SJCRH30 (cell line): ENCODE measurements at places on chromosomes 3 and 15. TPM values are rescaled to one million over a fixed set of nuclear protein-coding genes. Genes with fewer than 3 reads are reported as not detected.

DNA sequence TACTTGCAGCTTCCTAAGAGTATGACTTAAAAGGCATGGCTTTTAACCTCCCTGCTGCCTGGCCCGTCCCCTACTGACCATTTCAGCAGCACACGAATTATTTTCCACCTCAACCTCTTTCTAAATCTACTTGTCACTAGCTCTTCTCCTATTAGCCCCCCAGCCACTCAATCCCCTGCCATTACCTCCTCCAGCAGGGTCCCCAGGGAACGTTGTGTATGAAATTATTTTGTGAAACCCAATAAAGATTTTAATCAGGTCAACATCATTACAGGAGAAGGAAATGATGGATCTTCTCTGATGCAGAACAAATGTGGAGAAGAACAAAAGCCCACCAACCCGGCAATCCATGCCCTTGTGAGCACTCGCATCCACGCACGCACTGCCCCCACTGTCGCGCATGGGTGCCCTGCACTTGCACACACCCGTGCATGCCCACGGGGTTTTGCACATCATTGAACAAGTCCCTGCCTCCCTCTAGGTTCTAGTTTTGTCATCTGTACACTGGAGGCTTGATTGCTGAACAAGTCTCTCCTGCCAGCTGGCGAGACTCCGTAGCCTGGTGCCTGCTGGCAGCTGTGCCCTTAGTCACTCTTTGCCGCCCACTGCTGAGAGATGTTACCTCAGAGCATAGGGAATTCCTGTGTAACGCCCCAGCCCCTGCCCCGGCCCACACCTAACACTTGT is 51.6 kb downstream of the LINGO1 start:
- no peak for DNase-seq

GRCh38 chr3:13206799-13207577 is 133.8 kb upstream of the IQSEC1 start:
- no peak for DNase-seq

GRCh38 chr15:42001236-42001635 is 19.6 kb downstream of the PLA2G4E start:
- no peak for DNase-seq

- DNase-seq = no peak
These were observed 311.9 kb downstream of the FOXP1 start for GRCh38 chr3:71271596-71271995.

DNA sequence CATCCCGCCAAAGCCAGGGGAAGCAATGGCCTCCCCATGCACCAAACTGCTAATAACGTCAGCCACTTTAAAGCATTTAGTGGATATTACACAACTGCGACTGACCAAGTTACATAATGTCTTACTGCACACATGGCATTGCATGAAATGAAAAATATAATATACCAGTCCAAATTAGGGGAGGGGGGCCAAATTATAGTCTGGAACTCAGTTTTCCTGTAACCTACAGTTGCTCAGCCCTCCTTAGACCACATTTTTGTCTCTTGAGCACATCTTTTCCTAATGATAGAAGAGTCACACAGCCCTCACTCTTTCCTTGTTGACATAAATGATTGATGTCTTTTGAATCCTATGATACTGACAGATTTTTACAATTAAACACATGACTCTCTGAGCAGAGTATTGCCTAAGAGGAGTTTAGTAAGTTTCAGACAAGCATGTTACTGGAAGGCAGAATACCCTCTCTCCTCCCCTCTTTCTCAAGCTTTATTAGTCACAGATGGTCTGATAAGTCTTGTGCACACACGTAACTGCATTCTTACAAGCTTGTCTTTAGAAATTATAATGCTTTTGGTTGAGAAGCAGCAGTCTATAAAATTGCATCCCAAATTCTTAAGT is 1.1 kb upstream of the PLD1 start:
- no peak for DNase-seq

DNA sequence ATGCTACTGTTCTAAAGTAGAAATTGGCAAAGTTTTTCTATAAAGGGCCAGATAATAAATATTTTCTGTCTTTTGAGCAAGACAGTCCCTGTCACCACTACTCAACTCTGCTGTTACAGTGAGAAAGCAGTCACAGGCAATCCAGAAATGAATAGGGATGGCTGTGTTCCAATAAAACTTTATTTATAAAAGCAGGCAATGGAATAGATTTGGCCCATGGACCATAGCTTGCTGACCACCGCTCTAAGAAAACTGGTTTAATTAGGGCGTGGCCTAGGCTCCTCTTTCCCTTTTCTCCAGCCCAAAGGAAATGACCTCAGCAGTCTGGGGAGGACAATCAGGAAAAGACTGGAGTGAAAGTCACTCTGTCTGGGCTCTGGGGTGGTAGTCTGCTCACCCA is 183.8 kb downstream of the MEGF11 start:
- DNase-seq = no peak

DNA sequence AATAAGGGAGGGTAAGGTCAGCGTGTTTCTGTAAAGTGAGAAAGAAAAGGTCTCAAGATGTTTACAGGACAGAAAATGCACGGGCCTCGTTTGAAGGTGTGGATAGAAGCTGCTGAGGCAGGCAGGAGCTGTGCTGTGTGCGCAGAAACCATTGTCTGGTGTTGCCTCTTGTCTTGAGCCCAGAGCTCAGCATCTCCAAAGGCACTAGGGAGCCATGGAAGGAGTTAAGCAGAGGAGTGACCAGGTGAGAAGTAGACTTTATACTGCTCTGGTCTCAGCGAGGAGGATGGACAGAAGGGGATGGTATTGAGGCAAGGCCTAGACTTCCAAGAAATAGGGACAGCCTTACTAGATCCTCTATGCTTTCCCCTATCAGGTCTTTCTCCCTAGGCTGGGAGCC is 13.0 kb downstream of the CAND2 start:
- DNase-seq = no peak

DNA sequence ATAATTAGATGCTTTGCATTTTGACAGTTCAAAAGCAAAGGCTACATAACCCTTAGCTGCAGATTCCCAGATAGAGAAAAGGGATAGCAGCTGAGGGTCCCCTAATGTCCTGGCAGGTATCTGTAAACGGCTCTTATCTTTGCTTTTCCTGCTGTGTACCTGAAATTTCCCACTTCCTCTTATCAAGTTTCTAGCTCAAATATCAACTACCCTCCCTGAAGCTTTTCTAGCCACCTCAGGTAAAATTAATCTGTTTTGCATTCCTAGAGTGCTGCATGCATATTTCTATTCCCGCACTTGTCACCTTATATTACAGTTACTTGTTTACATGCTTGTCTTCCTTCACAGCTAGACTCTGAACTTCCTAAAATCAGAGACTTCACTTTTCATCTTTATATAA is 55.6 kb upstream of the STXBP5L start:
- no peak for DNase-seq

GRCh38 chr15:37872661-37873060 is 61.8 kb upstream of the TMCO5A start:
- no peak for DNase-seq

DNA sequence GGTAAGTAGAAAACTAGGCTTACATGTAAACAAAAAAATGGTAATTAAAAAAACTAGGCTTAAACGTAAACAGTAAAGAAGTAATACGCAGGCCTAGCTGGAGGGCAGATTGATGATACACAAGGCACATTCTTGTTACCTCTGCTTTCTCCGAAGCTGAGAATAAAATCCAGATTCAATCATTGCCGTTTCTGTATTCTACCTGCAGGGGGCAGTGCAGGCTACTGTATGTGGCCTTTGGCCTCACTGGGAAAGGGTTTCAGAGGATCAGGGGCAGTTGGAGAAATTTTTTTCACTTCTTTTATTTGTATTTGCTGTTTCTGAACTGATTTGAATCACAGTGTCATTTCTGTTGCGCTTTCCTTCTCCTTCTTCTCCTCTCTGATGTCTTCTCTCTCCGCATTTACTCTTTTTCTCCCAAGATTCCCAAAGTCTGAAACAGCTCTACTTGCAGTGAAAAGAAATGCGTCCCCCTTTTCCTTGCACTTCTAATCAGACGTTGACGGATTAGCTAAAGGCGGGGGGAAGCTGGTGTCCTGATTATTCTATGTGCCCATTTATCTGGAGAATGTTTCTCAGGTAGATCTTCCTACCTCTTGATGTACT is 67.1 kb upstream of the MCTP2 start:
- peak; percentile 89 for DNase-seq

DNA sequence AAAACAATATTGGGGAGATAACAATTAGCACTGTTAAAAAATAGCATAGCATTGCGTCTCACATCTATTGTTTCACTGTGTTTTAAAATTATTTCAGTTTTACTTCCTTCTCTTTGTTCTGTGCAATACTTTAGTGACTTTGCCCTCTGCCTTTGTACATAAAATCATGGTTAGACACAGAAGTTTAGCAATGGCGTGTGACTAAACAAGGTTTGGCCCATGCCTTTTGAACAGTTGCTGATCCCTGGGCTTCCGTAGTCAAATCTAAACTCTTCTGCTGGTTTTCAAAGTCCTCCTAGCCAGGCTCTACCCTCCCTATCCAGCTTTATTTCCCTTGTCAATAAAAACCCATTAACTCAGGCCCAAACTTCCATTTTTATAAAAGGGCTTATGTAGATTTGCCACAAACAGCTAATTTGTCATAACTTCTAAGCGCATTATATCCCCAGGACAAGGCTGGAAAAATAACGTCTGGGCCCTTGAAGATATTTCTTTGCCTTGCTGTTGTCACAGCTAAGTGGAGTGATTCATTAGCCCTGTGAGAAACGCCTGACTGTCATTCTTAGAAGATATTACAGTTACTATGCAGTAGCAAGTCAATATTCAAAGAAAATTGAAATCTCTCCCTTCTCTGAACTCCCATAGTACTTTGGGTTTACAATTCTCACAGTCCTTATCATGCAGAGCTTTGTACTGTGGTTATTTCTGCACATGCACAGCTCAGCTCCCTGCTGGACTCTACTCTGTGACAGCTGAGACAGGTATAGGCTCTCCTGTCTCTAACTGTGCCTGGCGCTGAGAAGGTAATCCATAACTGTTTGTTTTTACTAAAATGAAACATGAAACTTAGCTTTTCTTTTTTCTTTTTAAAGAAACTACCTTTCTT is 123.4 kb upstream of the SLC24A5 start:
- no peak for DNase-seq

GRCh38 chr3:14440168-14440518 is 37.7 kb downstream of the SLC6A6 start:
- no peak for DNase-seq

- DNase-seq = peak; percentile 27
These were observed 5.5 kb upstream of the CD200 start for GRCh38 chr3:112327371-112327951.

DNA sequence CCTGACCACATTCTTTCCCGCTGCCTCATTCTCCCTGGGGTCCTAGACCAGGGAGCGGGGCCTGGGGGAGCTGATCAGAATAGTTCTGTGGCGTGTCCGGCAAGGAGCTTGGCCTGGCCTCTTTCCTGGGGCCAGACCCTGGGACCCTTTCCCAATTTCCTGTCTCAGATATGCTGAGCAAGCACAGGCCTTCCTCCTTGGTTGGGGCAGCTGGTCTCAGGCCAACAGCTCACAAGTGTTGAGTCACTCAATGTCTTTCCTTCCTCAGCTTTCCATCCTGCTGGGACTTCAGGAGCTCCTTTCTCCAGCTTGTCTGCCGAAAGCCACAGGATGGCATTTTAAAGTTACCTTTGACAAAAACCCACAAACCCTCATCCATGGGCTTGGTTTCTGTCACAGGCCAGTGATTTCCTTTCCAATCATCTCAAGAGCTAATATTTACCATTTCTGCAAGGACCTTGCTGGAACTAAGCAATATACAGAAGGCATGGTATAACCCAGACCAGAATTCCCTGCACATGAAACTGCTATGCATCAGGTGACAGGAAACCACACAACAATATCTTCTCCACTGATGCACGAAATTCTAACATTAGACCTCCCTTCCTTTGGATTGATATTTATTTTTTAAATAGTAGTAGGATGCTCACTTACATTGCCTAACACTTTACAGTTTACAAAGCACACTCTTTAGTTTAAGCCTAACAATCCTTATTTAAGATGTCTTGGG is 19.5 kb upstream of the TIMP4 start:
- DNase-seq = no peak

DNA sequence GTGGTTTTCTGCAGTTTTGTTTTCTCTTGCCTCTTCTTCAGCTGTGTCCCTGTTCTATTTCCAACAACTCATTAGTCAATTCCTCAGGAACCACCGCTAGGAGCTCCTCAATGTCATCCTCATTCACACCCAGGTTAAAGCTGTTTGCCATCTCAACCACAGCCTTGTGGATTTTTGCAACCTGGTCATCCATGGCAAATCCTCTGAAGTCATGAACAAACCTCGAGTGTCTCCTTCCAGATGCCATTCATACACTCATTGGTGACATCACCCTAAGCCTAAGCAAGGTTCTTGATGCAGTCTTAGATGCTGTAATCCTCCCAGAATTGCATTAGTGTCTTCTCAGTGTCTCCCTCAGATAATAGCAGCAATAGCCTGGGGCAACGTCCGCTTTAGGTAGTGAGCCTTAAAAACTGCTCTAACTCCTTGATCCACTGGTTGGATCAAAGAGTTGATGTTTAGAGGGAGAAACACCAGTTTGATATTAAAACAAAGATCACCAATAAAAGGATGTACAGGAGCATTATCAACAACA is 31.5 kb upstream of the ZNF502 start:
- DNase-seq = no peak

DNA sequence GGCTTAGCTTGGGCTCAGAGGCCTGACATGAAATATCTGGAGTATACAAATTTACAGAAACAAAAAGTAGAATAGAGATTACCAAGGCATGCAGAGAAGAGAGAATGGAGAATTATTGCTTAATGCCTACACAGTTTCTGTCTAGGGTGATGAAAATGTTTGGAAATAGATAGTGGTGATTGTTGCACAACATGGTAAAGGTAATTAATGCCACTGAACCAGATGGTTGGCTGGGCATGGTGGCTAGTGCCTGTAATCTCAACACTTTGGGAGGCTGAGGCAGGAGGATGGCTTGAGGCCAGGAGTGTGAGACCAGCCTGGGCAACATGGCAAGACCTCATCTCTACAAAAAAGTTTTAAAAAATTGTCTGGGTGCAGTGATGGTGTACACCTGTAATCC is 46.6 kb upstream of the OSBPL11 start:
- no peak for DNase-seq

- DNase-seq = no peak
These were observed 201.6 kb upstream of the CMC1 start for GRCh38 chr3:28039829-28040228.

- no peak for DNase-seq
These were observed 32.8 kb upstream of the FAM107A start for GRCh38 chr3:58609990-58610389.

DNA sequence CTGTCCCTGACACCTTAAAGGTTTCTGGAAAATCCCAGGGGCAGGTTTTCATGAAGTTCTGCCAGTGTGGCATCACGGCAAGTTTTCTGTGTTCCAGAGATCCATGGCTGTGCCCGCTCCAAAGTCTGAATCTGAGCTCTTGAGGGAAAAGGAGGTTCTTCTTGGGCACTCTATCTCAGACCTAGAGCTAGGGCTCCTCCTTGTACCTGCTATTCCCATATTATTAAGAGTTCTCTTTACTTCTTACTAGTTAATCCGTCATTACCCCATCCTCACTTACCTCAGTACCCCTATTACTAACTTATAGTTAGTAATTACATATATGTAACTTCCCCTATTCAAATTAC is 5.9 kb upstream of the TRA2B start:
- DNase-seq = no peak

The NANOGP8 gene
- not detected in 2 replicates for total RNA-seq

The FGD5 gene
- not detected in 2 replicates for total RNA-seq

The CATSPER2 gene
- 1.3 and 1.4 TPM in 2 replicates for total RNA-seq

The BSN gene
- 0.08 and 0.14 TPM in 2 replicates for total RNA-seq
